ENCODE measurements at places on chromosomes 12 and 14.
A peak's percentile ranks its signal among the peaks of the same experiment; 100 is the strongest.

DNA sequence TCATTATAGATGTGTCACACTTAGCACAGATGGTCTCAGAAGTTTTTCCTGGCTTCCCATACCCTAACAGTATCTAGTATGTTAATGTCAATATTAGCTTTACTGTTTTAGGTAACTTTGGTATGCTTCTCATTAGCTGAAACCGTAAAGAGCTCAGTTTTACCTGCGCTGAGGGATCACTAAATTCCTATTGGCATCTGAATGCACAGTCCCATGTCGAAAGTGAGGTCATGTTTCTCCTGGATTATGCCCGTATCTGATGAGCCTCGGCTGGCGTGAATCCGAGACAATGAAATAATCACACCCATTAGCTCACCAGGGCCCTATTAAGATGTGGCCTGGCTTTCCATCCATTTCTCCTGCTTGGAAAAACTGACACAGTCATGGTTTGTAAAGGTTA, 418.2 kb downstream of the ZFP36L1 start:
- no peak for DNase-seq

DNA sequence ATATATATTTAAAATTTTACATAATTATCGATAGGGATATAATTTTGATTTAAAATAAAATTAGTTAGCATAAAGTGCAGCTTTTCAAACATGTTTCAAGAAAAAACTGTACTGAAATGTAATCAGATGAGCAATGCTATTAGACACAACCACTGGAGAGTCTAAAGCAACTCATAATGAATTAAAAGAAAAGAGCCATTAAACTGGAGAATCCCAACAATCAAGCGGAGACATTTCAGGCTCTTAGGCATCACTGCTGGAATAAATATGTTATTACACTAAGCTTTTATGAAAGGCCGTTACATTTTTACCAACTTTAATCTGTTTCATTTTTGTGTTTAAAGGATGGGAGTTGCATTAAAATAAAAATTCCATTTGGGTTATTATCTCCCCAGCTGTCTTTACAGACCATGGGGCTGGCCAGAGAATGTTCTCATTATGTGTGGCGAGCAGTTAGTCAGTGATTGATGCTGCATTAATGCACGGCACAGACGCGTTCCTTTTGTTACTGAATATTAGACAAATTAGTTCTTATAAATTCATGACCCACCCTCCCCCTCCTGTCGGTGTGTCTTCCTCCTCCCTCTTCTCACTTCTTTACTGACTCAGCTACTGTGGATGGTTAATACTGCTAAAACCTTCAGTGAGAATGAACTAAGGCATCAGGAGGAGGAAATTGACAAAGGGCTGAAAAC, 156.8 kb downstream of the PDZRN4 start:
- DNase-seq, result no peak

DNA sequence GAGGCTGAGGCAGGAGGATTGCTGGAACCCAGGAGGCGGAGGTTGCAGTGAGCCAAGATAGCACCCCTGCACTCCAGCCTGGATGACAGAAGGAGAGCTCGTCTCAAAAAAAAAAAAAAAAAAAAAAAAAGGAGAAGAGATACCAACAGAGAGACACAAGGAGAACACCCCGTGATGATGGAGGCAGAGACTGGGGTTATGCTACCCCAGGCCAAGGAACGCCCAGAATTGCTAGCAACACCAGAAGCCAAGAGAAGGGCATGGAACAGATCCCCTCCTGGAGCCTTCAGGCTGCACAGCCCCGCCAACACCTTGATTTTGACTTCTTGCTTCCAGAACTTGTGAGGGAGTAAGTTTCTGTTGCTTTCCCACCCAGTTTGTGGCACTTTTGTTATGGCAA, 148.0 kb upstream of the FOXN3 start:
- no peak for DNase-seq

- no peak for DNase-seq
Measured at GRCh38 chr12:39619316-39619659, 315 bp downstream of the ABCD2 start.

- no peak for DNase-seq
Measured at GRCh38 chr12:121175383-121176119, 34.4 kb upstream of the P2RX4 start.

GRCh38 chr14:103510724-103511693, 11.6 kb downstream of the CKB start:
- DNase-seq, result no peak

DNA sequence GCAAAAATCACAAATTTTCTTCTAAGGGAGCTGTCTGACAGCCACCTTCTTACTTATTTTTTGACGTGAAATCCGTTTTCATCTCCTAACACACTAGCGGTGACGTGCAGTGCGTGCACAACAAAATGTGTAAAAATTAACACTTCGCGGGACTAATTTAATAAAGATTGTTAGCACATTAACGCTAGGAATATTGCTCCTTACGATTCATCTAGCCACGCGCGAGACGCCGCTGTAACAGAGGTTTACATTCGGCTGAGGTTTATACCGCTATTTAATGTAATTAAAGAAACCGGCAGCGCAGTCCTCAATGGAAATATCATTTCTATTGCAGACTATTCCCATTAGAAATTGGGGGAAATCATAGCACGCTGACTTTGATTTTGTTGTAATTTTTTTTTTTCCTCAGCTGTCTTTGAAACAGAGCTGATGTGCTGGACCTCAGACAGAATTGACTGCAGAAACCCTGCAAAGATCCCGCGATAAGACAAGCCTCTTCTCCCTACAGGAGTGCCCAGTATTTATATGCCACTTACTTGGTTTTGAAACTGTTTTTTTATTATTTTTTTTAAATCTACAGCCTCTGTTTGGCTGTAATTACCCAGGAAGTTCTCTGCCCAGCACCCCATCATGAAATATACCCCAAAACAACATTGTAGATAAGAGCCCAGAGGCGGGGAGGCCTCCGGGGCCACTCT, 31.2 kb downstream of the BCL11B start:
- DNase-seq, result no peak

- no peak for DNase-seq
Measured at GRCh38 chr12:70664465-70664881, 27.2 kb upstream of the PTPRB start.

DNA sequence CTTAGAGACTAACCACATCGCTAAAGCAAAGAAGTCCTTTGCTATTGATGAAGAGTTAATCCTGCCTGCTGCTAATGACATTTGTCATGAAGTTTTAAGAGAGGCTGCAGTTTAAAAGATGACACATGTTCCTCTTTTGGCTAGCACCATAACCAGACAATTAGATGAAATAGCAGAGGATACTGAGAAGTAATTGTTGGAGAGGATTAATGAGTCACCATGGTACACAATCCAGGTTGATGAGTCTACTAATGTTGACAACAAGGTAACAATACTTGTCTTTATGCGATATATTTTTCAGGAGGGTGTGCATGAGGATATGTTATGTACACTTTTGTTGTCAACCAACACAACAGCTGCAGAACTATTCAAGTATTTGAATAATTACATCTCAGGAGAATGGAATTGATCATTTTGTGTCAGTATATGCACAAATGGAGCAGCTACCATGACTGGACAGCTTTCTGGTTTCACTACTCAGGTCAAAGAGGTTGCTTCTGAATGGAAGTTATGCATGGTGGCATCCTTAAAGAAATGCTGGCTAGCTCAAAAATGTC, 56.7 kb downstream of the LRRIQ1 start:
- no peak for DNase-seq

- DNase-seq, result no peak
Measured at GRCh38 chr12:109234012-109234411, 75.1 kb downstream of the FOXN4 start.

- peak; percentile 81 for DNase-seq
Measured at GRCh38 chr12:123398550-123399254, 14.8 kb downstream of the KMT5A start.

- peak; percentile 71 for DNase-seq
Measured at GRCh38 chr12:123897221-123897620, 75.4 kb downstream of the CCDC92 start.

DNA sequence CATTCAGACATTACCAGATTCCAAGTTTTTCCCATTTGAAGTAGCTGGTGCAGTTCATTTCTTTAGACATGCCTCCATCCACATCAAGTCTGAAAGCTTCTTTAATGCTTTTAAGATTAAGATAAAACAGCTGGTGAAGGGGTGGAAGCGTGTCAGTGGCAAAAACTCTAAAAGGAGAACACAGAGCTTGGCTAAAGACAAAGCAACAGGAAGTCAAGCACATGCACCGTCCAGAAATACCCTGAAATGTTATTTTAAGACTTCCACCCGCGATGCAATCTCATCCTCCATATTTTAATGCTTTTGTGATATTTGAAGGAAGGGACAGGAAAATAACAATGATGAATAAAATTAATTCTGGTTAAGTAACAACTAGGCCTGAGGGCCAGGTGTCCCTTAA, 31.8 kb downstream of the PPM1H start:
- DNase-seq, result no peak

- peak; percentile 76 for DNase-seq
Measured at GRCh38 chr14:51682411-51682810, 30.7 kb downstream of the FRMD6 start.

GRCh38 chr14:56796259-56796658, 14.0 kb downstream of the OTX2 start:
- DNase-seq, result no peak

DNA sequence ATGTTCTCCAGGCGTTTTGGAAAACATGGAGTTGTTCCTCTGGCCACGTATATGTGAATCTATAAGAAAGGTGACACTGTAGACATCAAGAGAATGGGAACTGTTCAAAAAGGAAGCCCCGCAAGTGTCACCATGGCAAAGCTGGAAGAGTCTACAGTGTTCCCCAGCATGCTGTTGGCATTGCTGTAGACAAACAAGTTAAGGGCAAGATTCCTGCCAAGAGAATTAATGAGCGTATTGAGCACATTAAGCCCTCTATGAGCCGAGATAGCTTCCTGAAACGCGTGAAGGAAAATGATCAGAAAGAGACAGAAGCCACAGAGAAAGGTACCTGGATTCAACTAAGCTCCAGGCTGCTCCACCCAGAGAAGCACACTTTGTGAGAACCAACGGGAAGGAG, 92.5 kb upstream of the EIF5 start:
- no peak for DNase-seq

DNA sequence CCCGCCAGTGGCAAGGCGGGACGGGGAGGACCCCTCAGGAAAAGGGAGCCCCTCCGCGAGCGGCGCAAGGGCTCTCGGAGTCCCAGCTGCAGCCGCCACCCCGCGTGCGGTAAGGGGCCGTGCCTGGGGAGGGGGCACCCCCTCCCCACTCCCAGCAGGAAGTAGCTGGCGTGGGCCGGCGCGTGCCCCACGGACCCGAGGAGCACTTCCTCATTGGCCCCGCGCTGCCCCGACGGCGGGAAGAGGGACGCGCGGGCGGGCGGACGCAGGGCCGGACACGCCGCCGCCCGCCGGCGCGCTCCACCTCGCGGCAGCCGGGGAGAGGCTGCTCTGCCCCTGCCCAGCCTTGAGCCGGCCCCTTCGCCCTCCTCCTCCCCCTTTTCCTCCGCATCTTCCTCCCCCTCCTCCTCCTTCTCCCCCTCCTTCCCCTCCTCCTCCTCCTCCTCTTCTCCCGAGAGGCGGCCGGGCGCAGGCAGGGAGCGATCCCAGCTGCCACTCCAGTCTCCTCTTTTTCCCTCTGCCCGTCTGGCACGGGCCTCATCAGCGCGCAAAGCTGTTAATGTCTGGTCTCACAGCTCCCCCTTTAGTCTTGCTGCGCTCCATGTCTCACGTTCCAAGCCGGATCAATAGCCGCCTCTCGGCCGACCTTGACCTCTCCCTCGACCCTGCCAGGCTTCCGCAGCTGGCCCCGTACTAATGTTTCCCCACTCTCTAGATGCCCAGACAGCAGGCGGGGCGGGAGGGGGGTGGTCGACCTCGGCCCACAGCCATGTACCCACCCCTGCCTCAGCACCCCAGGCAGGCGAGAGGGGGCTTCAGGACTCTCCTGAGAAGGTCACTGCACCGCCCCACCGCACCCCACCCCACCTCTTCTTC, 2.6 kb upstream of the BCL11B start:
- DNase-seq, result peak; percentile 89

DNA sequence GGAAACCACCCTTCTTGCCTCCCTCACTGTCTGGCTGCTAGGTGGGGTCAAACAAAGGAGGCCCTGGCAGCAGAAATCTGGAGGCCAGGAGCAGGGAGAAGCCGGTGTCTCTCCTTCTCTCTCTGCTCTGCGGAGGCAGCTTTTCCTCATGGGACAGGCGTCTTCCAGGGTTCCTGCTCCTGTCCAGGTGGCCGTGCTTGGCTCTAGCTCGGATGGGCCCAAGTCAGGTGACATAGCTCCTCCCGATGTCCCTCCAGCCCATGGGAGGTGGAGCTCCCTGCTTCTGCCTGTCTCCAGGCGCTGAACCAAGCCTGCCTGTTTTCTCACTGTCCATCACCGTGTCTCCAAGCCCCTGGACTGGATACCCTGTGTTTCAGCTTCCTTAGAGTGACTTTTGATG, 30.5 kb upstream of the FZD10 start:
- no peak for DNase-seq

DNA sequence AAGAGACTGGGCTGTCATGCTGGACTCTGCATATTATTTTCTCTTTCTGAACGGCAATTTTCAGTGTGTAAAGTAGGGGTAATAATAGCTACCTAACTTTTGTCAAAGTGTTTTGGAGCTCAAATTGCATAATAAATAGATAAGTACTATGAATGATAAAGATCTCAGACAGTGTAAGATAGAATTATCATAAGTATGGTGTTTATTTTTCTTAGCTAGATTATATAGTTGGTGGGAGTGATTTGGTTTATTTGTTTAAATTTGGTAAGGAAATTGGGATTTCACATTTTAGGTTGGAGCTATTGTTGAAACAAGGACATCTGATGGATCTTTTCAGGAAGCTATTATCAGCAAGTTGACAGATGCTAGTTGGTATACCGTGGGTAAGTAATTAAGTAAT, 7.4 kb downstream of the ARID4A start:
- DNase-seq, result no peak

DNA sequence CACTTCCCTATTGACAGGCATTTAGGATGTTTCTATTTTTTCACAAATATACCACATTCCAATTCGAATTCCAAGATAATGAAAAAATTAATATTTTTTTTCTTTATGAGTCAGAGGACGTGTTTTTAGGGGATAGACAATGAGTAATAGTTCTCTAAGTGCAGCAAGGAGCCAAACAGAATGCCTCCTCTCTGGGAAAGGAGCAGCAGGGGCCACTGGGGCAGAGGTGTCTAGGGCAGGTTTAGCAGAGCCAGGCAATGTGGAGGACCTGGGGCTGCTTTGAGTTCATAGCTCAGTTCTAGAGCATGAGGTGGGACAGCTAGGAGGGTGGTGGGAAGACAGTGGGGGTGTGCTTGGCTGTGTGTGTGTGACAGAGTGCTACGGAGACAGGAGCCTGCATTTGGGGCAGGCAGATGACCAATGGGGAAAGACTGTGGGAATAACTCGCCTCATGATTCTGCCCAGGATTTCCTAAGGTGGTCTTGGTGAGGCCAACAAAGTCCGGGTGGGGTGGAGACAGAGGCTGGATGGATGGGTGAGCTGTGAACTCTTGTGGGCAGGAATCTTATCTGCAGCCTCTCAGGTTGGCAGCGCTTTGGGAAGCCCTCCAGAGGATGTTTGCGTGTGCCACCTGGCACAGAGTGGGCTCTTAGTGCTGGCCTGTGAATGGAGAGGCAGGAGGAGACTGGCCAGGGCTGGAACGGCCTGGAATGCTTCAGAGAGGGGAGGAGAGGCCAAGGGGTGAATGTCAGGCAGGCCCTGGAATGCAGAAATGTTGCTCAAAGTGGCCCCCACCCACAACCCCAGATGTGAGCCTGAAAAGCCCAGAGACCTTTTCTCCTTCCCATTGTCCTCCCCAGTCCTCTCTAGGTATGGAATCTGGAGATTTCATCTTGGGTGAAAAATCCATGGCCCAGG, 2.4 kb upstream of the KRT7 start:
- DNase-seq, result peak; percentile 86

All from AG10803 (cell line).